ENCODE measurements at places on chromosomes 6 and 20.

GRCh38 chr6:4607793-4608192, 168.4 kb upstream of the CDYL start:
- peak; percentile 33 for DNase-seq

GRCh38 chr20:38221119-38221589, 39.4 kb downstream of the KIAA1755 start:
- peak; percentile 59 for DNase-seq

DNA sequence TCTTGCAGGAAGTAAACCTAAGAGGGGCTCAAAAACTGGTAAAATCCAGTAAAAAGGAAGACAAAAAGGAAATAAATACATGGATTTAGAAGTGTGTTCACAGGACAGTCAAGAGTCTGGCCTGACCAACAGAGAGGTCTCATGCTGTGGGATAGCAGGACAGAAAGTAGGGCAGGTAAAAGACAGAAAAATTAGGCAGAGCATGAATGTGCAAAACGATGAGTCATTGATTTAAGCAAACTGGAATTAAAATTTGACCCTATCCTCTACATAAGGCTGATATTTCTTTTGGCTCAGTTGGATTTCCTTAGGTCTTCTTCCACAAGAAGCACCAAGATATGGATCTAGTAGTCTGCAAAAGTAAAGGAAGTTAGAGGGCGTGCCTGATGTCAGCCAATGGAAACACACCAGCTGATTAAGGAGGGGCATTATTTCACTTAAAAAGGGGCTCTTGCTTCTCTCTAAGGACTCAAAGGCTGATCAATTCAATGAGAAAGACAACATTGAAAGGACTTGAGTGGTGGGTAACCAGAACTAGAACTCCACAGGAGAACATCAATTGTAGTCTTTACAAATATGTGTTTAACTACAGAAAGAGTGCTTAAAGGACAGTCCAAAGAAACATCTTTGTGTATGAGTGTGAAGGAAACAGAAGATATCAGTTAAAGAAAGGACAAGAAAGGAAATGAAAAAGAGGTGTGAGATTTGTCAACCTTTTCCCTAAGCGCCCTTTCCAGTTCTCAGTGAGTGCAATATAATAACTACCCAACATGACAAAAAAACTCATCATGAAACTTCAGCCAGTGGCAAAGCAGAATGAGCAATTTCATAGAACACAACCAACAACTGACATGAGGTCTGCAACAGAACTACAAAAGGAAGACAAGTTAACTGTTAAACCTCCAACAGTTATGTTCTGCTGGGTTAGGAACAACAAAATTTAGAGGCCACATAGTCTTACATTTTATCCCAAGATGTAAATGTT, 19.4 kb upstream of the MYB start:
- DNase-seq: no peak

- DNase-seq: no peak
These were observed 67.3 kb downstream of the NRSN1 start for GRCh38 chr6:24193364-24193763.

- DNase-seq: no peak
These were observed 127.9 kb downstream of the QRSL1 start for GRCh38 chr6:106757267-106757666.

DNA sequence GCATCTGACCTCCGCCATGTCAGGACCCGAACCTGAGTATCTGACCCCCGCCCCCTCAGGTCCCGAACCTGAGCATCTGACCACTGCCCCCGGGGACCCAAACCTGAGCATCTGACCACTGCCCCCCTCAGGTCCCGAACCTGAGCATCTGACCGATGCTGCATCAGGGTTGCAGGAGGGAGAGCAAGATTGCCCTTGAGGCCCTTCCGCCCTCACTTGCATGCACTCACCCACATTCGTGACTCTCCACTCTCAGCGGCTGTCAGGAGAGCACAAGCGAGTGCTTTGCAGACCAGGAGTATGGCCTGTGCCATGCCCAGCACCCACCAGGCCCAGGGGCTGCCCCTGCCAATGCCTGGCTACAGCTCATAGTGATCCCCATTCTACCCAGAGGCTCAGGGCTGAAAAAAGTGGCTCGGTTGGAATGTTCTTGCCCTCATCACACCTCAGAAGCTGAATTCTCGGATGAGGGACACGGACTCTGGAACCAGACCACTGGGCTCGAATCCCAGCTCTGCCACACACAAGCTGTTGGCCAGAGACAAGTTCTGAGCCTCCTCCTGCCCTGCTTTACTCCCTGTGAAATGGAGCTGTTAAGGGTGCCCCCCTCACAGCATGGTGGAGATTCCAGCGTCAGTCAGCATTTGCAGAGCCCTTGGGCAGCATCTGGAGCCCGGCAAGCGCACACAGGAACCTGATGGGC, 82.1 kb downstream of the DLL1 start:
- DNase-seq: no peak

DNA sequence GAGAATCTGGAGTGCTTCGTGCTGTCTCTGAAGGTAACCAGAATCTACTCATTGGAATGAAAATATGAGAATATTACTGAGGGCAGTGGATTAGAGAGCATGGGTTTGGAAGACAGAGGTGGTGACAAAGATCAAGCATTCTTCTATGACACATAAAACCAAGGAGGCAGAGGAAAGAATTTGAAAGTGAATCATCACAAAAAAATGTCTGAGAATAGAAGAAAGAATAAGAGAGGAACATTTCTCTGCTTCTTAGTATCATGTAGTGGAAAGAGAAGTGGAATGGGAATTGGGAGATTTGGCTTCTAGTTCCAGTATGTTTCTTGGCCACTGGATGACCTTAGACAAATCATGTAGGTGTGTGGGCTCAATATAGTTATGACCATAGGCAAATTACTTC, 474.0 kb downstream of the TFAP2B start:
- DNase-seq: no peak

DNA sequence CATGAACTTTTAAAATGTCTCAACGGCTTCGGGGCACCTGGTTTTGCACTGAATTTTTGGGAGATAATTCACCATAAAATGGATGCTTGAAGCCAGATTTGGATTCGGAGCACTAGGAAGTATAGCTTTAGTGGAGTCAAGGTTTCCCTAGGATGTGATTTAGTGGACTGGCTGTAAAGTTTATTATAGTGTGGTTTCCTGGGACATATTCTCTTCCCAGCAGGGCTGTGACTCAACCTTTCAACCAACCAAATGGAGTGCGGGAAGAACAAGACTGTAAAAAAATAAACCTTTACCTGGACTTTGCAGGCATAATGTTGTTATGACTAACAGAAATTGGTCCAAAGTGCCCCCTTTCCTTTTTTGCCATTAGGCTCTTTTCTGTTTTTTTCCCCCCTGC, 327.4 kb upstream of the MAN1A1 start:
- no peak for DNase-seq

GRCh38 chr6:155443168-155443567, 12.5 kb downstream of the NOX3 start:
- DNase-seq: no peak

DNA sequence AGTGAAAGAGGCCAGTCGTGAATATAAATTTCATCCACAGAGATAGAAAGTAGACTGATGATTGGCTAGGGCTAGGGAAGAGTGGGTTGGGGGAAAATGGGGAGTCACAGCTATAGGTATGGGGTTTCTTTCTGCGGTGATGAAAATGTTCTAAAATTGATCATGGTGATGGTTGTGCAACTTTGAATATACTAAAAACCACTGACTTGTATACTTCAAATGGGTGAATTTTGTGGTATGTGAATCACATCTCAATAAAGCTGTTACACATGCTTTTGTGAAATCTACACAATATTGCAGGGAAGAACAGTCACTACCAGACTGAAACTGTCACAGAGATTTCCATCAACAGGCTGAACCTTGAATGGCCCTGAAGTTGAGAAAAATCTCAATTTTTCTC, 61.5 kb downstream of the LYRM4 start:
- no peak for DNase-seq

GRCh38 chr6:137399881-137400443, 94.2 kb downstream of the OLIG3 start:
- no peak for DNase-seq

DNA sequence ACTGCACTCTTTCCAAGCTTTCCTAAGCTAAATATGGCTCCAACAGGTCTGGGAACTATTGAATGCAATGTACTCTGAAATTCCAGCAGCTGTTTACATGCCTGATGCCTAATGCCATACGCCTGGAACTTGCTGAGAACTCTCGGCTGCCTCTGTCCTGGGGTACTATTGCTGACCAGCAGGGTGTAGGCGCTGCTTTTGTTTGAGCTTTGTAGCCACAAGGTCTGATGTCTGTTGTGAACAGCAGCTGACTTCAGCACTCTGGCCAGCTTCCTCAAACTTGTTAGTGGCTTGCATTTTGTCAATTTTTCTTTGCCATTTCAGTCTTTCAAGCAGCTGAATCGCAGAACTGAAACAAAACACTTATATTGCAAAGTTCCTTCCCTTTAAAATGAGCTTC, 26.7 kb downstream of the SAYSD1 start:
- DNase-seq: no peak

DNA sequence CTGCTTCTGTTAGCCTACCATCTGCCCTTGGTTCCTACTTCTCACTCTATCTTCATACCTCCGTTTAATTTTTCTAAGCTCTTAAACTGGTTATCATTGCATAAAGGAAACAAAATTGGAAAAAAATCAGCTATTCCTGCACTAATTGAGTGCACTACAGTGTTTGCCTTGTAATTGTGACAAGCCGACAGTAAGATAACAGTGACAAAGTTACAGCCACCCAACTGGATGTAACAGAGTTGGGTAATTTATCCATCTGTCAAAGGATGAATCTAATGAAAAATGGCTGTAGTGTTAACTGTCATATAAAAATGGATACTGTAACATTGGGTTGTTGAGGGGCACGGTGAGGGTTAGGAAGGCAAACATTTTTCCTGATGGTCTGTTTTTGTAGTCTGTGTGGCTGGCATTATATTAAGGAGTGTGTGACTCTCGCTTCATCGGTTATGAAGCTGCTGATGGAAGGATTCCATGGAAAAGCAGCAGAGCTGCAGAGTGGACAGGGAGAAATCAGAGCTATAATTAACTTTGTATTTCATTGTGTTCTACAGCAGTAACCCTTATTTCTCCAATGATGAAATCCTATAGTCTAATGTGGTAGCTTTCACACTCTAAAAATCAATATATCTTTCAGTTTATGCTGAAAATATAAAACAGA, 12.7 kb downstream of the PBOV1 start:
- no peak for DNase-seq

GRCh38 chr6:53999088-53999755, 112.0 kb upstream of the MLIP start:
- no peak for DNase-seq

GRCh38 chr6:96934087-96934486, 9.6 kb downstream of the KLHL32 start:
- no peak for DNase-seq

GRCh38 chr20:5770231-5770986, 20.2 kb downstream of the SHLD1 start:
- DNase-seq: no peak

GRCh38 chr6:34757687-34758274, 476 bp downstream of the SNRPC start:
- no peak for DNase-seq

DNA sequence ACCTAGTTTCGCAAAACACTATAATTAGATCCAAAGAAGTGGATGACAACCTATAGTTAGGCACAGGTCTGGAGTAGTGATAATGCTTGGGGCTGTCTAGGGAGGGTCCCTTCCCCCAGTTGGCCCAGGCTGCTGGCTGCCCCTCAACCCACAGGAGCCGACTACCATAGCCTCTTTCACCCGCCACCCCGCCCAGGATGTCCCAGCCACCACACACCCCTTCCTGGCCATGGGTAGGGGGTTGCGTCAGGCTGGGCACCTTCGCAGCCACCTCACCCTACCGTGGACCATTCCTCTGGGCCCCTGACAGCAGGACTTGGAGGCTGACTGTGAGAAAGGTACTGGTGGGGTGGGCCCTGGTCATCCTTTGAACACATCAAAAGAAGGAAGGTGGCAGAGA, 8.5 kb downstream of the TFEB start:
- peak; percentile 11 for DNase-seq

DNA sequence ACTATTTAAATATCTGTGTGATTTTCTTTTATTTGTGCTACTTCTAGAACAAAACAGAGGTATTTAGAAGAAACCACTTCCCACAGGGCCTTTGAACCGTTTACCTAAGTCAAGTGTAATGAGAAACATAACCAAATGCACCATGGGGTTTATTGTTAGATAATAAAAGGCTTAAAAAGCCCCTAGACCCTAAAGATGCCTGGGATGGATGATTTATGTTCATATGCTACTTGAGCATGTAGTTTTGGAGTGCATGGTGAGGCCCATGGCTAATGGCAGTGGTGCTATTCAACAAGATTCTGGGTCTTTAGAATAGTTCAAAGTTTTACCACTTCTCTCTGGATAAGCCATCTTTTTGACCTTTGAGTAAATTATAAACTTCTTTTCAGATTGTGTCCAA, 65.9 kb downstream of the MTHFD1L start:
- DNase-seq: no peak

DNA sequence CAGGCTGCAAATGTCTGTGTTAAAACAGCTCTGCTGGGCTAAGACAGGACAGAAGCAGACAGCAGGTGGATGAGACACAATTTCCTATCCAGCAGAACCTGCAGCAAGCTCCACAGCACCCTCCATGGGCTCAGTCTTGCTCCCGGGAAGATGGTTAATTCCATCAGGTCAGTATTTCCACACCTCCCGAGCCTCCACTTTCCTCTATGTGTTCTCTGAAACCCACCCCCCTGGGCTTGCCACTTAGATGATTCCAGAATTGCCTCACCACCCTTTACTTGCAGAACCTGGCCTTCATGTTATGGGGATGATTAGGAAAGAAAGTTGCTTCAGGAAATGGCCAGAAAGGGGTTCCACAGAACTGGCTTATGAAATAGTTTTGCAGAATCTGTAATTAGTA, 43.8 kb downstream of the ERMARD start:
- no peak for DNase-seq

DNA sequence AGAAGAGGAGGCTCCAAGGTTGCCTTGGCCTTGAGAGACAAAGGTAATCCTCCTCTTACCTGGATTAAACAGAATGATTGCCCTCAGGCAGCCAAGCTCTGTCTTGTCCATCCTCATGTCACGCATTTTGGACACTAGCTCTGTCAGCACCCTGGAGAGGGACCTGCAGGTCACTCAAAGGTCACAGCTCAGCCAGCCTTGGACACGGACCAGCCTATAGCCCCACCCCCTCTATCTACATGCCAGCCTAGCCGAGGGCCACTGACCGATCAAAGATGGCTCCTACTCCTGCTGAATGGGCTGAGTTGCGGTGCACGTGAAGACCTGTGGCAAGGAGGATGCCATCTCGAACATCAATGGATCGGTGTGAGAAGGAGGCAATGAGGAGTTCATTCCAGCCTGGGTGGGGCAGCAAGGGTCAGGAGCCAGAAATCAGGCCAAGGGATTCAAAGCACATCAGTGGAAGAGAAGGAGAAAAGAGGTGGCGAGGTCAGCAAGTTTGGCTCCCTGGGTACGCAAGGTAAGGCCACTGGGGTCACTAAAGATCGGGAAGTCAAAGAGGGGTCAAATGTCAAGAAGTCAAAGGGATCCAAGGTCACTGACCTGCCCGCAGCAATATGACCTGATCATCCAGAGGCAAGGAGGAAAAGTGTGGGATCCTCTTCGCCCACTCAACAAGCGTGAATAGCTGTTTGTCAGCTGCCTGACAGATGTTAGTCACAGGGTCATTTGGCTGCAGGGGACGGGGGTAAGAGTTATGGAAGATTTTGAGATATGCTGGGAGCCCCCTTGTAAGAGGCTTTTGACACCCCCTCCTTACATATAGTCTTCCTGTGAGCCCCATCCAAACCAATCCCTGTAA, 3.3 kb upstream of the COL11A2 start:
- no peak for DNase-seq

GRCh38 chr6:38183856-38184584, 364.5 kb downstream of the ZFAND3 start:
- no peak for DNase-seq

- DNase-seq: no peak
These were observed 41.0 kb downstream of the CCN2 start for GRCh38 chr6:131910219-131910589.

GRCh38 chr20:25195962-25196785, 662 bp downstream of the ENTPD6 start:
- peak; percentile 21 for DNase-seq

Data from CD4-positive, alpha-beta T cell treated with Interleukin-17A for 1 hour (primary cell).